ENCODE measurements at places on chromosomes 7 and 10.

DNA sequence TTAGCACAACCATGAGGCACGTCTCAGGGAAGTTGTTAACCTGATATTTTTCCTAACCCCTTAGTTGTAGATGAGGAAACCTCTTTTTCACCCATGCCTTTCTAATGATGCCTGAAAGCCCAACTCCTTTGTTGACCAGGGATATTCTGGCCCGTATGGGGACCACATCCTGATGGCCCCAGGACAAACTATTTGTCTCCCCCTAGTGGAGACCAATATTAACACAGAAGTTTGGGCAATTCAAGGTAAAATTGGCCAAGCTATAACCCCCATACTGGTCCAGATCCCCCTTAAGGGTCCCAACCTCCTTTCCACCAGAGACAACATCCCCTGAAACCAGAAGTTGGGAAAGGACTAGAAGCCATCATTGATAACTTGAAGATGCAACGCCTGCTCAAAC, 893.3 kb downstream of the SORCS1 start:
- DNase-seq = no peak

- DNase-seq = no peak
These were observed 114.9 kb upstream of the NOBOX start for GRCh38 chr7:144518360-144518759.

DNA sequence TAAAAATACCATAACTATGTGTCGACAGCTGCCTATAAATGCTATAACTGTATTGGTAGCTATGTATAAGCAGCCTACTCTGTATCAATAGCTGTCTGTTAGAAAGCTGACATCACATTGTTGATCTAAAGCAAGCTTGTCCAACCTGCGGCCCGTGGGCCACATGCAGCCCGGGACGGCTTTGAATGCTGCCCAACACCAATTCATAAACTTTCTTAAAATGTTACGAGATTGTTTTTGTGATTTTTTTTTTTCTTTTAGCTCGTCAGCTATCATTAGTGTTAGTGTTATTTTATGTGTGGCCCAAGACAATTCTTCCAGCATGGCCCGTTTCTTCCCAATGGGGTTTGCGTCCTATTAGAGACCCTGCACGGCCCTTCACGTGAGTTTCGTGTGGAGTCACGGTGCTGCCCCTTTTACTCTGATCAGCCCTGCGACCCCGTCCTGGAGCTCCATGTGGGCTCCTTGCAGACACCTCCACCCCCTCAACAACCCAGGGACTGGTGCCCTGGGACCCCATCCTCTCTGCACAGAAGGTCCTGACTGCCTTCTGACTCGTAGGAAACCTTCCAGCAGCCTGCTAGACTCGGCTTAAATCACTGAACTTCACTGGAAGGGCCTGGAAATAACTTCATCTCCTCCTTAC, 4.5 kb upstream of the PRKAR1B start:
- peak; percentile 30 for DNase-seq

GRCh38 chr10:43078986-43079273, 2.1 kb downstream of the RET start:
- DNase-seq = no peak

DNA sequence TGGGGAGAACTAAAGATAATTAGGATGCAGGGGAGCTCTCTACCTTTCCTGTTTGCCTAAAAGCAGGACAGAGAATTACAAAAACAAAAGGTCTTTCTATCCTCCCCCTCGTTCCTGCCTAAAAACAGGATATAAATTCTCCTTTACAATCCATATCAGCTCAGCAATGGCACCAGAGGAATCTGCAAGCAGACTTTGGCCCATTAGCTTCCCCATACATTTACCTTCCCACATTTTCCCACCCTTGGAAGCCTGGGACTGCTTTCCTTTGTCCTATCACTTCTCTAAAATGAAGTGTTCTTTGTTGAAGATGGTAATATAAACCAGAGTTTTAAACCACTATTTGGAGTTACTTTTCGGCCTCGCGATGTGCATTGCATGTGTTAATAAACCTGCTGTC, 15.5 kb downstream of the SHTN1 start:
- no peak for DNase-seq

DNA sequence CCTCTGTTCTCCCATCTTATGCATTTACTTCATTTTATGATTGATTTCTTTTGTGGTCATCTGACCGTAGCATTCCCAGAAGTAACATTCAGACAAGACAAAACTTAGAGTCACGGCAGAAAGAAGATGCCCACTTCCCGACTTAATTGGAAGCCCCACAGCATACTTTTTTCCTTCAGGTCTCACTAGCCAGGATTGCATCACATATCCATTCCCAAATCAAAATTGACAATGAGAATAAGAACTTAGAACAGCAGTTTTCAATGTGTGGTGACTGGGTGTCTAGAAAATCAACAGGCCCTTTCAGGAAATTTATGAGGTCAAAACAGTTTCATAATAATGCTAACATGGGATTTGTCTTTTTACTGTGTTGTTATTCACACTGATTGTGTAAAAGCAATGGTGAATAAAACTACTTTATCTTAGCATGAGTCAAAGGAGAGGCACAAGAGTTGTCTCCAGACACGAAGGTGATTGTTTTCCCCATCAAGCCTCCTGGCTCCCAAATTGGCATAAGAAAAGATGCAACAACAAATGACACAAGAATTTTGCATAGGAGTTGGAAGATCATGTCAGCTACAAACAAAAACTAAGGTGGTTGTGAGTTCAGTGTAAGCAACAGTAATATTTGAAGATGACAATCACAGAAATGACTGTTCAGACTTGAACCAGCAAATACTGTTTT, 493.9 kb downstream of the HTR7 start:
- no peak for DNase-seq

DNA sequence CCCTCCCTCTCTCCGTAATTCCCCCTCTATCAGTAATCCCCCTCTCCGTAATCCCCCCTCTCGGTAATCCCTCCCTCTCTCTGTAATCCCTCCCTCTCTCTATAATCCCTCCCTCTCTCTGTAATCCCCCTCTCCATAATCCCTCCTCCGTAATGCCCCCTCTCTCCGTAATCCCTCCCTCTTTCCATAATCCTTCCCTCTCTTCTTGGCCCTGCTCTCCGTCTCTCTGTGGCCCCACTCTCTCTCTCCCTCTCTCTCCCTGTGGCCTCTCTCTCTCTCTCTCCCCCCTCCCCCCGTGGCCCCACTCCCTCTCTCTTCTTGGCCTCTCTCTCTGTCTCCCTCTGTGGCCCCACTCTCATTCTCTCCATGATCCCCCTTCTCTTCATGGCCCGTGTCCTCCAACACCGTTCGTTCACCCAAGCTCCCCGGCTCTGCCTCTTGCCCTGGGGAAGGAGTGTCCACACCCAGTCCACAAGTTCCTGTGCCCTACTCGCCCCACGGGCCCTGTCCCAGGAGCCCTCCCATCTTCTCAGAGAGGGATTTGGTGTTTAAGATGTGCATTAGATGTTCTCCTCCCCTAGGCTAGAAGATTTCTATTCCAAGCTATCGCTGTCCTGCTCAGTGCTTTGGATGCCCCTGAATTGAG, 19.8 kb downstream of the SHH start:
- no peak for DNase-seq

DNA sequence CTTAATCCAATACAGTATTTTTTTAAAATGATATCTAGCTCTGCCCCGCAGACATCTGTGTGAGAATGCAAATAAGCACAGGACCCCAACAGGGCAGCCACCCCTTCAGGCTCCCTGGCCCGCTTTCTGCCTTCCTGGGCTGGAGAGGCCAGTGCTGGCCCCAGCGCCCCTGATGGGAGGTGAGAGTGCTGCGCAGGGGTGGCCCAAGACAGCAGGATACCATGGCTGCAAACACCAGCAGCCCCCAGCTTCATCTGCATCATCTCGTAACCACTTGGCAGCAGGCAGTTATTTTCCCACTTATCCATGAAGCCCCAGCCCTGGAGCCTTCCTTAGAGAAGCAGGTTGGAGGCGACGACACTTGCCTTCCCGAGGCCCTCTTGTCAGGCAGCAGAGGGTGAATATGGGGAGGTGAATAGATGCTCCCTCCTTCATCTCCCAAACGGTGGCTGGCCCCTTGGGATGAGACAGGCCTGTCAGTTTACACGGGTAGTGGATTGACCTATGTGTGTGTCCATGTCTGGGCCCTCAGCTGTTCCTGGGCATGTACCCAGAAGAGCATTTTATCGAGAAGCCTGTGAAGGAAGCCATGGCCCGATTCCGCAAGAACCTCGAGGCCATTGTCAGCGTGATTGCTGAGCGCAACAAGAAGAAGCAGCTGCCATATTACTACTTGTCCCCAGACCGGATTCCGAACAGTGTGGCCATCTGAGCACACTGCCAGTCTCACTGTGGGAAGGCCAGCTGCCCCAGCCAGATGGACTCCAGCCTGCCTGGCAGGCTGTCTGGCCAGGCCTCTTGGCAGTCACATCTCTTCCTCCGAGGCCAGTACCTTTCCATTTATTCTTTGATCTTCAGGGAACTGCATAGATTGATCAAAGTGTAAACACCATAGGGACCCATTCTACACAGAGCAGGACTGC, 71.2 kb downstream of the ALOX5 start:
- peak; percentile 65 for DNase-seq

- no peak for DNase-seq
These were observed 9.4 kb downstream of the WBP1L start for GRCh38 chr10:102752934-102753664.

DNA sequence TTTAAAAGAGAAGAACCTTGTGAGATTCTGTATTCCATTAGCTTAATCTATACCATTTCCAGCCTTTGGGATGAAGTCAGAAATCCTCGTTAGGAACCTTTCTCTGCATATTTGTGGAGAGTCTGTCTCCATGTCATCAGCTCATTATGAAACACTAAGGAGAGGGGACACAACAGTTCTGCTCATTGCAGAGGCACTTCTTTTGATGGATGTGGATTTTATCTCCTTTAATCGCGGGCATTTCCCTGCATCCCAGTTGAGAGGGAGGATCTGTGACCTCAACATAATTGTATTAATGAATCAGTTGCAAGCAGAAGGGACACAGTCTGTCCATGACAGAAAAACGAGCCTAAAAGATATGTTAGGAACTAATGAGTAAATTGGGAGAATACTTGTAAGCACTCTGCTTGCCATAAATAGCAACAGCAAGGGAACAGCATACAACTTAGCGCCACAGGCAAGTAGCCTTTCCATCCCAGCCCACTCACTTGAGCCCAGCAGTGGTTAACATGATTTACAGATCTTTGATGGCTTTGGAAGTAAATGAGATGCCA, 37.9 kb downstream of the SORCS1 start:
- DNase-seq = no peak

Measured in left forelimb (tissue), 1 donor.